ENCODE measurements at places on chromosomes 5 and 9.

GRCh38 chr5:41414598-41414997 lies 95.8 kb downstream of the PLCXD3 start:
- no peak for DNase-seq

- no peak for DNase-seq
Observed at GRCh38 chr9:108150736-108151586, 661.4 kb upstream of the KLF4 start.

DNA sequence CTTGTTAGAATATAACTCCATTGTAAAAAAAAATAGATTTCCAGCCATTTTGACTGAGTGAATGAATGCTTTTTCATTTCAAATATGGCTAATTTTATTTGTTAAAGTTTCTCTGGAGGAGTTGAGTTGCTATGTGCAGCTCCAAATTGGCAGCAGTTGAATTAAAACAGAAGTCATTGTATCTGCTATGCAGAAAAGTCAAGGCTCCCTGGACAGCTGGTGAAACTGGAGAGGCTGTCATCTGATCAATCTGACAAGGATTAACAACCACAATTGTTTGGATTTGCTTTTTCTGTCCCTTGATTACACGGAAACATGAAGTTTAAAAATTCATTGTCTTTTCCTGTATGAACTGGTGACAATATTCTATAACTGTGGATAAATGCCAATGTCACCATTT lies 713.9 kb downstream of the EFNA5 start:
- no peak for DNase-seq

- DNase-seq, result no peak
Observed at GRCh38 chr9:109652971-109653370, 127.0 kb upstream of the PALM2AKAP2 start.

DNA sequence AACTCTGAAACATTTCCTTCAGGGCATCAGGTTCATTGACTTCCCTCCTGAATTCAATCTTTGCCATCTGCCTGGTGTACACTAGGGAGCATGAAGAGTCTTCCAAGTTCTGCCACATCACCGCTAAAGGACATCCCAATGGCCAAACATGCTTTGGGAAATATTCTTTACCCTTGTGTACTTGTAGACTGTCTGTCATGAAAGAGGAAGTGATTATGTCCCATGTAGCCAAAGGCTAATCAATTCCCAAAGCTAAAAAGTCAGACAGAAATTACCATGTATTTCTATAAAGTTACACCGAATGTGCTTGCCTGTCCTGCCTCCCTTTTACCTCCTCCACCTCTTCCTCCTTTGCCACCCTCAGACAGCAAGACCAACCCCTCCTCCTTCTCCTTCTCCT lies 28.9 kb upstream of the RECK start:
- no peak for DNase-seq

GRCh38 chr9:17929506-17929905 lies 350.6 kb downstream of the SH3GL2 start:
- no peak for DNase-seq
